Activated naive CD8-positive, alpha-beta T cell treated with anti-CD3 and anti-CD28 coated beads for 36 hours (primary cell): ENCODE measurements at places on chromosomes 12 and 14. TPM values are rescaled to one million over a fixed set of nuclear protein-coding genes. Genes with fewer than 3 reads are reported as not detected.

BBOF1 gene
- total RNA-seq = 1.6 TPM

GARIN6 gene
- total RNA-seq = not detected

ATG2B gene
- 15.9 TPM for total RNA-seq

FBXW8 gene
- total RNA-seq = 7.3 TPM

- H3K27me3 ChIP-seq = no peaks in the 10 kb centered on the region
- no peaks in the 10 kb centered on the region for H3K36me3 ChIP-seq
Observed at GRCh38 chr12:54431911-54432814, 13.1 kb upstream of the ITGA5 start.

GRCh38 chr12:112778400-112778799, 13.1 kb upstream of the RPH3A start:
- no peaks in the 10 kb centered on the region for H3K36me3 ChIP-seq
- no peak for DNase-seq
- no peak overlapping the region for H3K4me3 ChIP-seq
- no peaks in the 10 kb centered on the region for H3K4me1 ChIP-seq
- peaks cover 27% of the 10 kb centered on the region for H3K27me3 ChIP-seq
- H3K27ac ChIP-seq = no peak overlapping the region

- peak overlapping the region; percentile 47 for H3K4me3 ChIP-seq
- no peaks in the 10 kb centered on the region for H3K36me3 ChIP-seq
Observed at GRCh38 chr12:45668641-45669040, 60.9 kb upstream of the ARID2 start.

GRCh38 chr14:64639340-64639821, 64.8 kb upstream of the PLEKHG3 start:
- no peak for DNase-seq
- H3K27ac ChIP-seq = no peak overlapping the region
- no peaks in the 10 kb centered on the region for H3K36me3 ChIP-seq
- H3K4me1 ChIP-seq = peaks cover 6% of the 10 kb centered on the region
- peaks cover 4% of the 10 kb centered on the region for H3K27me3 ChIP-seq
- H3K4me3 ChIP-seq = no peak overlapping the region

GRCh38 chr12:68340404-68341270, 8.5 kb upstream of the MDM1 start:
- DNase-seq = no peak
- no peaks in the 10 kb centered on the region for H3K27me3 ChIP-seq
- no peak overlapping the region for H3K27ac ChIP-seq
- peaks cover 1% of the 10 kb centered on the region for H3K4me1 ChIP-seq

DNA sequence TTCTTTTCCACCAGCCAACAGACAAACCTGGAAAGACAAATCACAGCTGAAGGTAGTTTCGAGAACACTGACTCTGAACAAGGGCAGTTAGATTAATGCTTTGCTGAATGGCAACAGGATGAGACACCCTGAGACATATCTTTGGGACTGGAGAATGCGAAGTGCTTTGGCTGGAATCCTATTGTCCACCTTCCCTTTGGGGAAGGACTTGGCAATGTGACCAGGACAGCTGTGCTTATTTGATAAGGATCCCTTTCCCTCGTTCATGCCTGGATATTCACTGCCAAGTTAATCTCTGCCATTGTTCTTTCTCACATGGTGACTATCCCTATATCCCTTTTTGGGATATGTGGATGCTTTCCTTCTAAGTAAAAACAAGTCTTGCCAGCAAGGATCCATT, 537.1 kb upstream of the SEL1L start:
- DNase-seq = no peak
- H3K36me3 ChIP-seq = no peaks in the 10 kb centered on the region
- no peak overlapping the region for H3K4me3 ChIP-seq
- no peaks in the 10 kb centered on the region for H3K27me3 ChIP-seq

- no peak overlapping the region for H3K27ac ChIP-seq
- no peak overlapping the region for H3K4me3 ChIP-seq
- peaks cover 3% of the 10 kb centered on the region for H3K4me1 ChIP-seq
- no peak for DNase-seq
- H3K36me3 ChIP-seq = peaks cover 4% of the 10 kb centered on the region
- no peaks in the 10 kb centered on the region for H3K27me3 ChIP-seq
Observed at GRCh38 chr12:57881475-57881874, 34.9 kb upstream of the CTDSP2 start.
